Breast epithelium (tissue), 4 donors: ENCODE measurements at places on chromosomes 2 and 18.

- DNase-seq: no peak
- H3K36me3 ChIP-seq: no peaks in the 10 kb centered on the region
- no peaks in the 10 kb centered on the region for H3K4me1 ChIP-seq
- no peak overlapping the region for H3K27ac ChIP-seq
- no peak overlapping the region for H3K4me3 ChIP-seq
Observed at GRCh38 chr2:157488877-157489276, 45.0 kb upstream of the CYTIP start.

DNA sequence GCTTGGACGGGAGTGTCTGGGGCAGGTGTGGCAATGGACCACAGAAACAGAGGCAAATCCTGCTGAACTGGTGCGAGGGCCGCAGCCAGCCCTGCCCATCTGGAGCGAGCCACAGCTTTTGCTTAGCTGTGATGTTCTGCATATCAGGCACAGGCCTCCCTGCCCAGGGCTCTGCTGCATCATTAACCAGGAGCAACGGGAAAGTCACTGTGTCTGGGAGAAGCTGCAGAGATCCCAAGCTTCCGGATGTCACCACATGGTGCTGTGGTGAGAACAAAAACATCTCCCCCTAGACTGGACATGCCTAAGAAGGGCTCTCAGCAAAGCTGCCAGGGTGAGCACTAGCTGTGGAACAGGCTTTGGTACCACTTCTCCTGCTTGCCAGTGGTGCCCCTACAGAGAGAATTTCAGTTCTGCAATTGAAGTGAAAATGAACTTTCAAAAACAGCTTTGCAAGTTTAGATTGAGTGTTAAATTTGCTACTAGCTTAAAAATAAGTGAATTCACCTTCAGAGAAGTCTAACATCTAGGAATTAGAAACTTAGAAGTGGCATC, 172.9 kb upstream of the MYT1L start:
- H3K27me3 ChIP-seq: peaks cover 13% of the 10 kb centered on the region
- no peaks in the 10 kb centered on the region for H3K4me1 ChIP-seq
- DNase-seq: no peak
- H3K36me3 ChIP-seq: no peaks in the 10 kb centered on the region

- no peaks in the 10 kb centered on the region for H3K36me3 ChIP-seq
- H3K27ac ChIP-seq: no peak overlapping the region
- H3K4me3 ChIP-seq: no peak overlapping the region
- DNase-seq: no peak
- H3K4me1 ChIP-seq: no peaks in the 10 kb centered on the region
Observed at GRCh38 chr2:74025971-74026612, 41.4 kb downstream of the TET3 start.

- H3K4me3 ChIP-seq: no peak overlapping the region
- no peak for DNase-seq
- H3K27me3 ChIP-seq: no peaks in the 10 kb centered on the region
- no peaks in the 10 kb centered on the region for H3K4me1 ChIP-seq
- no peak overlapping the region for H3K27ac ChIP-seq
Observed at GRCh38 chr2:10931710-10932255, 20.0 kb downstream of the KCNF1 start.

DNA sequence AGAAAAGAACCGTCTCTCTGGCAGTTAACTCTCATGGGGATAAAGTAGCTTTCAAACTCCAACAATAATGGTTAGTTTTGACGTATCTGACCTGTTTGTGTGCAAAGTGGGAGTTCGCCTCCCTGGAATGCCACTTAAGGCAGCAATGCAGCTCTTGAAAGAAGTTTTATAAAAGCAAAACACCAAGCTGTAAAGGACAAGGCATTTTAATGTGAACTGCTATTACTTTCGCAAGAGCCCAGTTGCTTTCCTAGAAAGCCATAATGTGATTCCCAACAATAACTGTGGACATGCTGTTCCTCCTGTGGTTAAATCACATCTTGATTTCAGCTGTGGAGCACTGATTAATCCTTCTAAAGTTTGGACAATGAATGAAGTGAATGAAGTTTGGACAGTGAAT, 303.7 kb downstream of the PTPRM start:
- H3K27ac ChIP-seq: no peak overlapping the region
- DNase-seq: no peak
- no peaks in the 10 kb centered on the region for H3K27me3 ChIP-seq
- H3K4me1 ChIP-seq: no peaks in the 10 kb centered on the region
- no peak overlapping the region for H3K4me3 ChIP-seq

GRCh38 chr18:57141208-57142129, 5.4 kb upstream of the BOD1L2 start:
- H3K27me3 ChIP-seq: no peaks in the 10 kb centered on the region
- H3K36me3 ChIP-seq: no peaks in the 10 kb centered on the region
- H3K27ac ChIP-seq: no peak overlapping the region
- no peak overlapping the region for H3K4me3 ChIP-seq

DNA sequence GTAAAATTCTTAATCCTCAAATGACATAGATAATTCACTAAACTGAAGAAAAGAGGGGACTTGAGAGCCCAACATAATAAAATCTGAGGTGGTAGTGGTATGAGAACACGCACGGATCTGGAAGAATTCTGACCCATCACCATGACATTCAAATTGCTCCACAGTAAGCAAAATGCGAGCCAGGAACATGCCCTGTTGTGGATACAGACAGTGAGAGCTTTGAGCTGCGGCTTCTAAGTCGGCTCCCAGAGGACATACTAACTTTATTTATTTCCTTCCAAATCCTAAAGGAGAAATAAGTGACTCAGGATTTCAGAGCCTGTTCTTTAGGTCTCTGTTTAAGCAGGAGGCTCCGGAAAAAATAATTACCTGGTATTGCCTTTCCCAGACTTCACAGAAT, 143.4 kb upstream of the SMAD7 start:
- H3K4me3 ChIP-seq: no peak overlapping the region
- H3K4me1 ChIP-seq: no peaks in the 10 kb centered on the region
- H3K36me3 ChIP-seq: peaks cover 4% of the 10 kb centered on the region
- H3K27me3 ChIP-seq: no peaks in the 10 kb centered on the region
- no peak overlapping the region for H3K27ac ChIP-seq

DNA sequence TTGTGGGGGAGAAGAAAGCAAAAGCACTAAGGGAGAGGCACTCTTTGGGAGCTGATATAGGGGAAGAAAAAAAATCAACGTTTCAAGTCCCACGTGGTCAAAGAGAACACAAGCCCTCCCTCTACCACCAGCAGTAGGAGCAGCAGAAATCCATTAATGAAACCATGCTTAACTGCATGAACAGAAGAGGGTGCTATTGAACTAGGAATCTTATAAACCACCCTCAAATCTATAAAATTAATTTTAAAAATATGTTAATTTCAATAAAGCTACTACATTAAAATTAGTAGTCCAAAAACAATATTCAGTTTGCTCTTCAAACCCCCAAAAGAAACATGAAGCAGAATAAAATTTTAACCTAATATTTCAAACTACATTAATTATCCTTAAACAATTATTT, 147.8 kb downstream of the TMEM18 start:
- no peaks in the 10 kb centered on the region for H3K36me3 ChIP-seq
- no peak overlapping the region for H3K4me3 ChIP-seq
- H3K27me3 ChIP-seq: peaks cover 3% of the 10 kb centered on the region
- H3K4me1 ChIP-seq: no peaks in the 10 kb centered on the region

- no peaks in the 10 kb centered on the region for H3K27me3 ChIP-seq
- no peaks in the 10 kb centered on the region for H3K36me3 ChIP-seq
- H3K27ac ChIP-seq: no peak overlapping the region
- no peak for DNase-seq
Observed at GRCh38 chr18:57542126-57542525, 44.4 kb downstream of the FECH start.

- no peak for DNase-seq
- H3K4me1 ChIP-seq: no peaks in the 10 kb centered on the region
- no peak overlapping the region for H3K4me3 ChIP-seq
- H3K27me3 ChIP-seq: no peaks in the 10 kb centered on the region
Observed at GRCh38 chr2:151793123-151793522, 35.1 kb downstream of the ARL5A start.

DNA sequence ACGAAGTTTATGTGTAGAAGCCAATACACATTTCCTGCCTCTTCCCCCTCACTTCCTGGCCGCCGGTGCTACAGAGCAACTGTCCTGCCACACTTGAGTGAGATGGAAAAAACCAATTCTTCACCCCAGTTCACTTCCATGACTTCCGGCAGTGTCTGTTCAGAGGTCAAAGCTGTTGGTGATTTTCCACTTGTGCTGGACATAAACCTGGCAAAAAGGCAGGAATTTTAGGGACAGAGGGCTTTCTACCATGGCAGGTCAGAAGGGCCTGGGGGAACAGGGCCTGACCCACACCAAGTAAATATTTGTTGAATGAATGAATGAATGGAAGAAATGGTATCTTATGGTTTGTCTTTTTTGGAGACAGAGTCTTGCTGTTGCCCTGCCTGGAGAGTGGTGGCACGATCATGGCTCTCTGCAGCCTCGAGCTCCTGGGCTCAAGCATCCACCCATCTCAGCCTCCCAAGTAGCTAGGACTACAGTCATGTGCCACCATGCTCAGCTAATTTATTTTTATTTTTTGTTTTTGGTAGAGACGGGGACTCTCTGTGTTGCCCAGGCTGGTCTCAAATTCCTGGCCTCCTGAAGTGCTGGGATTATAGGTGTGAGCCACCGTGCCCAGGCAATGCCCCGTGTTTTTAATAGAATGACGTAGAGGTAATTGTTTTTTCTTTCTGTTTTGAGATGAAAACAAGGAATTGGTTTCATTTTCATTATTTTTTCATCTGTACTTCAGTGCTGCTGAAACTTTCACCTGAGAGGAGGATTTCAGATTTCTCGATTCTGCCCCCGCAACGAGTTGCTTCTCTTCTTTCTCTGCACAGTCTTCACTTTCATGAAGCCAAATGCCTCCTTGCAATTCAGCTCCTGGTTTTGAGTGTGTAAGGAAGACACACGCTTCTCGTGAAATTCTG, 48.0 kb upstream of the LPIN2 start:
- DNase-seq: no peak
- H3K4me1 ChIP-seq: no peaks in the 10 kb centered on the region
- no peaks in the 10 kb centered on the region for H3K27me3 ChIP-seq
- no peaks in the 10 kb centered on the region for H3K36me3 ChIP-seq
- peak overlapping the region; percentile 50 for H3K27ac ChIP-seq

- H3K4me3 ChIP-seq: no peak overlapping the region
- H3K36me3 ChIP-seq: peaks cover 32% of the 10 kb centered on the region
- H3K4me1 ChIP-seq: no peaks in the 10 kb centered on the region
Observed at GRCh38 chr2:218648088-218648786, 11.2 kb downstream of the ZNF142 start.

GRCh38 chr2:219294356-219295351, 14.5 kb downstream of the PTPRN start:
- H3K4me1 ChIP-seq: peaks cover 4% of the 10 kb centered on the region
- DNase-seq: peak; percentile 88
- no peaks in the 10 kb centered on the region for H3K27me3 ChIP-seq
- H3K36me3 ChIP-seq: no peaks in the 10 kb centered on the region
- peak overlapping the region; percentile 83 for H3K4me3 ChIP-seq

DNA sequence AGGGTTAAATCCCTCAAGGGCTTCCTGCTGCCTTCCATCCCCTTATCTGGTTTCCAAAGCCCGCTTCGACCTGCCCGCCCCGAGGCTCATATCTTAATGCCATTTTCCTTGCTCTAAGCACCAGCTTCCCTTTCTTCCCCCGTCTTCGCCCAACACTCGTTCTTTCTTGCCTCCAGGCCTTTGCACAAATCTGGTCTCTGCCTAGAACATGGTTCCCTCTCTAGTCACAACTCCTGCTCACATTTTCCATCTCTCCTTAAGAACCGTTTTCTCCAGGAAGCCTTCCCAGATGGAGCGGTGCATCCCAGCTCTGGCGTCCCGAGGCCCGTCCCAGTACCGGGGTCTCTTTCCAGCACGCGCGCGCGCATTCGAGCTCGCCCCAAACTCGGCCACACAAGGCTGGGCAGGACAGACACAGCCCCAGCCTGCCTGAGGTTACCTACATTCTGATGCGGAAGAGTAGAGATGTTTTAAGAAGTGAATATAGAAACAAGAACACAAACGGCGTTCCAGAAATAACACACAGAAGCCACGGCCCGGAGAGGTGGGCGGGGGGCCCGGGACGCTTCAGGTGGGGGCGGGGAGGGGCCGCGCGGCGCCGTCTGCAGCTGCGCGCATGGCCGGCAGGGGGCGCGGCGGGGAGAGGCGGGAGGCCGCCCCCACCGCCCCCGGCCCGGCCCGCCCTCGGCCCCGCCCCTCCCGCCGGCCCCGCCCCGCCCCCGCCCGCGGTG, at the start of gene DGKD:
Gene DGKD, plus strand, starts transcription at position 726 of the 731 bp plus-strand sequence. CDS start 25 bp downstream, outside the sequence.
- H3K27me3 ChIP-seq: no peaks in the 10 kb centered on the region
- no peak for DNase-seq
- H3K4me1 ChIP-seq: no peaks in the 10 kb centered on the region

DNA sequence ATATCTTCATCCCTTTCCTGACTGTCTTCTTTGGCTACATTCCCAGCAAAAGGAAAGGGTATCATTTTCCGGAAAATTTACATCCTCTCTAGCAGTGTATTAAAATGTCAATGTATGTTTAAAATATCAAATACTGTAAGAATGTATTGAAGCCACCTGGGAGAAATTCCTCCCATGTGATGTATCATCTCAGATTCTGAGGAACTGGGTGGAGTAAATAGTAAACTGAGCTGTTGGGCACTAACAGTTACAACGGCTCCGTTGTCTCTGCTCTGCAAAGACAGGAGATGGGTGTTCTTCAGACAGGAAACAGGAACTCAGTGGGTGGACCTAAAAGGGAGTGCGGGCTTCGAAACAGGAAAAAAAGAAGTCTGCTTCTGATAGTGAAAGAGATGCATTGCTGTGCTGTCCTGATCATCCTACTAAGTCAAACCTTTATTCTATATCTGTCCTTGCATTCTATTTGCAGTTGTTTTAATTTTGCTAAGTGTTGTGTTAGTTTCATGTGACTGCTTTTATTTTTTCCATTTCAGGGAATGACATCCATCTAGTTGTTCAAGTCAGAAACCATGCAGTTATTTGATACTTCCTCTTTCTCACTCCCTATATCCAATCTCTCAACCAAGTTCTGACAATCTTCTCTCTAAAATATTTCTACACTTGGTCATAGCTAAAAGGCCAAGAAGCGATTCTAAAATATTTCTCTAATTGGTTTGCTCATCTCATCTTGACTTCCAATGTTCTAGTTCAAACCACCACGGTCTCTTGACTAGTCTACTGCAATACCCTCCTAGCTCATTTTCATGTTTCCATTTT, 19.4 kb downstream of the DOK1 start:
- H3K4me3 ChIP-seq: no peak overlapping the region
- H3K27me3 ChIP-seq: no peaks in the 10 kb centered on the region
- DNase-seq: no peak
- no peaks in the 10 kb centered on the region for H3K36me3 ChIP-seq

- DNase-seq: no peak
- no peak overlapping the region for H3K27ac ChIP-seq
- no peaks in the 10 kb centered on the region for H3K4me1 ChIP-seq
- H3K4me3 ChIP-seq: no peak overlapping the region
- no peaks in the 10 kb centered on the region for H3K36me3 ChIP-seq
- H3K27me3 ChIP-seq: no peaks in the 10 kb centered on the region
Observed at GRCh38 chr18:50611529-50611941, 51.6 kb downstream of the MAPK4 start.
